ENCODE measurements at places on chromosomes 16 and 17.

DNA sequence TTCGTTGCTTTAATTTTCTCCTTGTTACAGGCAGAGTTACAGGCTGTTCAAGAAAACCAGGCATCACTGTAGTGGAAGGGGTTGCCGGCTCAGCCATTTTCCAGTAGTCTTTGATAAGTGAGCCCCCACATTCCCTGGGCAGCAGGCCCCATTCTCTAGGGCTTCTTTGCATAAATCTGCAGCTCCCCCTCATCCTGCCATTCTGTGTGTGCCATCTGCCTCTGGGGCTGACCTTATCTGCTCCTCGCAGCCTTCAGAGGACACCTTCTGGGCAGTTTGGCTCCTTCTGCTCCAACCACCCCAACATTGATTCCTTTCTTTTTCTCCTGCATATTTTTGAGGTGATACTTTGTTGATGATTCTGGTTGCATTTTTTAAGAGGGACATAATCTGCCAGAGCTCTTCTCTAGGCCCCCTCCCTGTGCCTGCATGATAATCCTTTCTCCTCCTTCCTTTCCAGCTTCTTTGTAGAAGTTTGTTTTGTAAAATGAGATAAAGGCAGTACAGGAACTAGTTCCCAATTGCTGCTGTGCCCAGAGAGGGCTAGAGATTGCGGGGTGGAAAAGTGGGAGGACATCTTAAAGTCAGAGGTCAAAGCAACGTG is 17.1 kb downstream of the RND2 start:
- DNase-seq: no peak

GRCh38 chr17:55549140-55549539 is 37.9 kb upstream of the SMIM36 start:
- DNase-seq: no peak

- DNase-seq: no peak
These were observed 60.6 kb upstream of the KIFC3 start for GRCh38 chr16:57862698-57863433.

- DNase-seq: no peak
These were observed 379.5 kb downstream of the HS3ST4 start for GRCh38 chr16:26071101-26071866.

Measured in kidney epithelial cell (primary cell).